ENCODE measurements at places on chromosomes 7 and 10.

- DNase-seq: no peak
Measured at GRCh38 chr10:78960316-78960800, 108.4 kb upstream of the ZMIZ1 start.

DNA sequence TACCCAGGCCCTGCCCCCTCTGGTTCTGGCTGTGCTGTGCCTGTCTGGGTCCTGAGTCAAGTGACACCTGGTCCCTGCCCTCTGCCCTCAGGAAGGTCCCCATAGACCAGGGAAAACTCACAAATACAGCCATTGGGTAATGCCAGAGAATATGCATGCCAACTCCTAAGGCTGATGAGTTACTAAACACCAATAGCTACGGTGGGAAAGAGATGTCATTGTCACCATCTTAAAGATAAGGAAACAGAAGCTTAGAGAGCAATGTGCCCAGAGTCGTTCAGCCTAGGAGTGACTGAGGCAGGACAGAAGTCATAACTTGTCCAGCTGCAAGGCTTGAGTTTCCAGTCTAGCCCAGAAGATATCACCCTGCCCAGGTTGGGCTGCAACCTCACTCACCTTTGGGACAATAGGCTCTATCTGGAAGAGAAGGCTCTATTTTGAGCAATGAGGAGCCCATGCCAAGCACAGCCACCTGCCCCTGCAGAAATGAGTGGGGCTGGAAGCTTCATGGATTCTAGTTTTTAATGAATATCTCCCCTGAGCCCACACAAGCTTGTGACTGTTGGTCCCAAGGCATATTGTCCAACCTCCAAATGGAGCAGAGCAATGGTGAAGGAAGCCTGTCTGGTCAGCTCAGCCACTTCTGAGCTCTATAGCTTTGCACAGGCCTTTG is 42.6 kb downstream of the ZNF273 start:
- DNase-seq: no peak

DNA sequence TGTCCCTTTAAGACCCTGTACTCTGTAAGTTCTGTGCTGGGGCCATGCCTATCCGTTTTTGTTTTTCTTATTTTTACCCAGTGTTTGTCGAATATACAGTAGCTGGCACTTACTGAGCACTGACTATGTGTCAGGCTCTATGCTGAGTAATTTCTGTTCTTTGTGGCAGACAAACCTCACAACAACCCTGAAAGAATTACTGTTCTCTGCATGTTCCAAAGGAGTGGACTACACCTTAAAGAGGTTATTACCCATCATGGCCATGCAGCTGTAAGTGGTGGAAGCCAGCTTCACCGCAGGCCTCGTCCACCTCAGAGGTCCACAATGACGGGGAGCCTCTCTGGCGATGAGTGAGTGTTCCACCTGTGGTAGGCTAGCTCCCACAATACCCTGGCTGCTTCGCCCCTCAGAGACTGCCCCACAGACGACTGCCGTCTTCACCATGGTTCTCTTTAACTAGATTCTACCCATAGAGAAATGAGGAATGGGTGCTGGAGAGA is 30.1 kb upstream of the RBM20 start:
- no peak for DNase-seq

DNA sequence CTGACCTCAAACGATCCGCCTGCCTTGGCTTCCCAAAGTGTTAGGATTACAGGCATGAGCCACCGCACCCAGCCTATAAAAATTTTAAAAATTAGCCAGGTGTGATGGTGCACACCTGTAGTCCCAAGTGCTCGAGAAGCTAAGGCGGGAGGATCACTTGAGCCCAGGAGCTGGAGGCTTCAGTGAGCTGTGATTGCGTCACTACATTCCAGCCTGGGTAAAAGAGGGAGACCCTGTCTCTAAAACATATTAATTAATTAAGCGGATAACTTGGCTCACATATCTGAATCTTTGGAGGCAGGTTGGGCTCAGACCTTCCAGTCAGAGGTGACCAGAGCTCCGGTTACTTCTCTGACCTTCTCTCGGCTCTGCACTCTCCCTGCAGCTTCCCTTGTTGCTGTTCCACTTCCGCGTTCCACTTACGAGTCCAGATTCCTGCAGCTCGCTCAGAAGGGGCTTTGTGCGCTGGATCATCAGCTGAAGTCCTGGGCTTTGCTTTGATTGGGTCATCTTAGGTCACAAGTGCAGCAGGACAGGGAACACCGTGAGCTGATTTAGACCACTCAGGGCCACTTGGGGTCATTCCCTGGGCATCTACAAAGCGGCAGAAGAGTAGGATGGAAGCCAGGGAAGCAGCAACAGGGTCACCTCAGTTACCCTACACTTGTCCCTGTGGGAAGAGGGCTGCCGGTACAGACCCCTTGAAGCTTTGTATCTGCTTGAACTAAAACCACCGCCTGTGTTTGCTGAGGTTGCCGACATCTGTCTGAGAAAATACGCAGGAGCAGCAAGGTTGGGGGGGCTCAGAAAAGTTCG is 2.0 kb upstream of the ARPC1B start:
- no peak for DNase-seq

DNA sequence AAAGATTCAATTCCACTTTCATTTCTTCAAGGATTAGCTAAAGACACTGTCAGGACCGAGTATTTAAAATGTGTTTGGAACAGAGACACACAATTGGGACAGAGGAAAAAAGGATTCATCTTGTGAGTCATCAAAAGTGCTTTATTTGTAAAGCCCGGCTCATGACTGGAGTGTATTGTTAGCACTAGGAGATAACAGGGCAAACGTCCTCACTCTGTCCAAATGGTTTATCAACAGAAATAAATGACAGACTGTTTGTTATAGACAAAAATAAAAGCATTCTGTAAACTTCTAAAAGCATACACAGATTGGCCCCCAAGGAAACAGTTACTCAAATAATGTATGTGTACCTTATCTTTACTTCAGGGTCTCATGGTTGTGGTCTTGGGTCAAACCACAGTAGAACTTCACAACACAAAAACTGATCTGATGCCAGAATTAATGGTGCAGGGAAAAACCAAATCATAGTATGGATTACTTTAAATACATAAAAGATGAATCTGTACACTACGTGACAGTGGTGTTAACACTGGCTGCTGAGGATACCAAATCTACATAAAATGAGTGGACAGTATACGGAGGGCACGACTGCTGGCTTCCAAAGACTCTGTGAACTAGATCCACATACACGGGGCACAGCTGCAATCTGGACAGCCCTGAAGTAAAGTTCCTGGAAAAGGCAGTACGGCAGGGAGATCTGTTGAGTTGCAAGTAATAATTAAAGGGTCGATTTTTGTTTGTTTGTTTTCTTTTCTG is 179.4 kb downstream of the PIP4K2A start:
- DNase-seq: no peak

- DNase-seq: no peak
Measured at GRCh38 chr10:50033481-50033880, 34.3 kb upstream of the WASHC2A start.

DNA sequence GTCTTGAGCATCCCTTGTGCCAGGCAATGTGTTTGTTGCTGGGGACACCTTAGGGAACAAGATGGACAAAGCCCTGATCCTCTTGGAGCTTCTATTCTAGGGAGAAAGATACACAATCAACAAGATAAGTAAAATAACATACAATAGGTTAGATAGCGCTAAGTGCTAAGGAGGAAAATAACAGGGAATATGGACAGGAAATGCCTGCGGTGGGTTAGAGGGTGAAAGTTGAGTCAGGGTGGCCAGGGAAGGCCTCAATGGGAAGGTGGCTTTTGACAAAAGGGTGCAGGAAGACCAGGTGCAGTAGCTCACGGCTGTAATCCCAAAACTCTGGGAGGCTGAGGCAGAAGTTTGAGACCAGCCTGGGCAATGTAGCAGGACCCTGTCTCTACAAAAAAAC is 38.3 kb upstream of the MYL10 start:
- no peak for DNase-seq

- no peak for DNase-seq
Measured at GRCh38 chr7:105675934-105676371, 94.7 kb upstream of the EFCAB10 start.

DNA sequence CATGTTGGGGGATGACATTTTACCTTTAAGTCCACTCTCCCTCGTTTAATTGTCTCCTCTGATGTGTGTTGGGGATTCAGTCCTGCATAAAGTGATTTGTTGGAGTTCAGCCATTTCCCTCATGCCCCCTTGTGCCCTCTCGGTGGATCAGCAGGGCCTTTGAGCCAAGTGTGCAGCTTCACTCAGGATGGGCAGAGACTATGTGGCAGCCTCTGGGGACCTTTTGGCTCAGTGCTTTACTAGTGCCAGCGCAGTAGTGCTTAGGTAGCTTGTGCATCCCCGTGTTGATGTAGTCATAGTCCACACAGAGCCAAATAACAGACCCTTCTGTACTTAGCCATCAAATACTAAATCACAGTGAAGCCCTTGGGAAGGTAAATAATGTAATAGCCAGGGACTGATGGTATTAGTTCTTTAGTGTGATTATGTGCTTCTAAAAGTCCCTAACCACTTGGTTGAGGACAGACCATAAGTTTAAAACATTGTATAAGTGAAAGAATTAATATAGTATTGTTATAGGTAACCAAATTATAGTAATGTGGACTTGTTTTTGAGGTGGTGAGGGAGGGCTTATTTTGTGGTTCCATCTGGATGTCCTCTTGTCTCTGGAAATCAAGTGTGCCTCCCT is 11.4 kb downstream of the BUB3 start:
- no peak for DNase-seq

DNA sequence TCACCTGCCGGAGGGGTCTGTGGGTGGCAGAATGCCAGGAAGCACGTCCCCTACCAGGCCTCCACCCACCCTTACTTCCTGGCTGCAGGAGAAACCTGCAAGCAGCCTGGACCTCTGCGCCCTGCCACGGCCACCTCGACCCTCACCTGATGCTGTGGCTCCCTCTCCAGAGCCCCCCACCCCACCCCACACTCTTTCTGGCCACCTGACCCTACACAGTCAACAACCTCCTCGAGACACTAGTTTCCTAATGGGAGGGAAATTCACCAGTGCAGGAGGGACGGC is 91.3 kb downstream of the PRKAG2 start:
- DNase-seq: no peak

- no peak for DNase-seq
Measured at GRCh38 chr10:7428673-7429350, 18.0 kb upstream of the SFMBT2 start.

- no peak for DNase-seq
Measured at GRCh38 chr10:114642729-114643128, 15.3 kb downstream of the ABLIM1 start.

GRCh38 chr7:128759242-128759641 is 16.4 kb downstream of the OPN1SW start:
- no peak for DNase-seq

GRCh38 chr10:27192284-27192683 is 37.1 kb downstream of the MASTL start:
- DNase-seq: no peak

DNA sequence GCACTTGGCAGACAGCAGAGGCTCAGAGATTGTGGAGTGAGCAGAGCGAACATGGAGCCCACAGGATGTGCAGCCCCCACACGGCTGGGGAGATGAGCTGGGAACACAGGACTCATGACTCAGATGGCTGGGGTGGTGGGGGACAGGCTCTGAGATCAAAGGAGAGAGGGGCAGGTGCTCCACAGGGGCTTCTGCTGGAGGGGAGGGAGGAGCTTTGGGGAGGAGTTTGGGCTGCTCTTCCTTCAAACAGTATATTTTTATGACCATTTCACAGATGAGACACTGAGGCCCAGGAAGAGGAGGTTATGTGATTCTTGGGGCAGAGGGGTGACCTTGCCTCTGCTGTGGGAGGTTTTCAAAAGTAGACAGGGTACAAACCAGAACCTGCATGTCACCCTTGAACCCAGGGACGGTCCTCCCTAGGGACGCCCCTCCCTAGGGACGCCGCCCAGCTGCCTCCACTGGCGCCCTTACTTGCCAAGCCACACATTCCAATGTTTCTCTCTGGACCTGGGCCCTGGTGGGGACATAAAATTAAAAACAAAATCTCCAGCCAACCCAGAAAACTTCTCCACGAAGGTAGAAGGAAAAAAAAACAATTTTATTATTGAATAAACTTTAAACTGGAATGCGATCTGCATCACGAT is 981 bp upstream of the CRYGN start:
- DNase-seq: no peak

GRCh38 chr7:110813986-110814385 is 276.9 kb upstream of the LRRN3 start:
- DNase-seq: no peak

- DNase-seq: no peak
Measured at GRCh38 chr10:21330628-21331020, 194.9 kb downstream of the SKIDA1 start.

GRCh38 chr10:132162021-132162531 is 24.7 kb upstream of the DPYSL4 start:
- DNase-seq: no peak

- DNase-seq: no peak
Measured at GRCh38 chr10:127852456-127852855, 40.3 kb downstream of the CLRN3 start.

DNA sequence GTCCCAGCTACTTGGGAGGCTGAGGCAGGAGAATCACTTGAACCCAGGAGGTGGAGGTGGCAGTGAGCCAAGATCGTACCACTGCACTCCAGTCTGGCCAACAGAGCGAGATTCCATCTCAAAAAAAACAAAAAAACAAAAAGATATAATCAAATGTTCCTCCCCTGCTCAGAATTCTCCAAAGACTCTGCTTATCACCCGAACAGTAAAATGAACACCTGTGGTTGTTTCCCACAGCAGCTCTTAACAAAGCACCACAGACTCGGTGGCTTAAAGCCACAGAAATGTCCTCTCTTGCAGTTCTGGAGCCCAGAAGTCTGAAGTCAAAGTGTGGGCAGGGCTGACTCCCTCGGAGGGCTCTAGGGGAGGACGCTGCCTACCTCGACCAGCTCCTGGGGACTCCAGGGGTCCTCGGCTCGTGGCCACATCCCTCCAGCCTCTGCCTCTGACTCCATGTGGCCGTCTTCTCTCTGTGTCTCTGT is 4.1 kb upstream of the INTS1 start:
- DNase-seq: no peak

- DNase-seq: no peak
Measured at GRCh38 chr10:104396581-104396980, 42.9 kb downstream of the CFAP58 start.

DNA sequence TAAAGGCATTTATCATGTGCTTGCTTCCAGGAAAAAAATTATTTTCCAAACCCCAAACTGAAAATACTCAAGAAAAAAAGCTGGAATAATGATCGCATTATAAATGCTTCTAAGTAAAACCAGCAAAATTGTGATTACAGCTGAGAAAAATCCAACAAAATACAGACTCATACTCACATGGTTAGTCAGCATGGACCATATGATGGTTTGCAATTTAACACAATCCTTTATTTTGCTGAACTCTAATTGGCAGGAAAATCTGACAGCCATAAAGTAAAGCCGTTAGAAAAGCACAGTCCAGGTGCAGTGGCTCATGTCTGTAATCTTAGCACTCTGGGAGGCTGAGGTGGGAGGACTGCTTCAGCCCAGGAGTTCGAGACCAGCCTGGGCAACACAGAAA is 59.6 kb downstream of the BRI3 start:
- no peak for DNase-seq

- DNase-seq: no peak
Measured at GRCh38 chr7:909358-910329, 33.3 kb downstream of the GET4 start.

- peak; percentile 88 for DNase-seq
Measured at GRCh38 chr7:128409596-128410450, at the start of gene IMPDH1. Gene IMPDH1 (minus strand): TSS chr7:128409982. CDS start chr7:128409901, 81 bp downstream.

GRCh38 chr10:87734987-87735827 is 75.5 kb downstream of the PAPSS2 start:
- DNase-seq: no peak

GRCh38 chr7:120658516-120658915 is 199.4 kb downstream of the TSPAN12 start:
- no peak for DNase-seq

GRCh38 chr10:29517352-29517923 is 117.3 kb downstream of the SVIL start:
- DNase-seq: no peak

- no peak for DNase-seq
Measured at GRCh38 chr7:88191911-88192310, 27.9 kb downstream of the SRI start.

Measured in stimulated activated CD4-positive, alpha-beta T cell treated with anti-CD3 and anti-CD28 coated beads, Interleukin-15, amount 100 ng/mL, for 1 hour (primary cell).